ENCODE measurements at places on chromosomes 12 and 14. TPM values are rescaled to one million over a fixed set of nuclear protein-coding genes. Genes with fewer than 3 reads are reported as not detected.

- peaks cover 11% of the 10 kb centered on the region for H3K4me1 ChIP-seq
- H3K36me3 ChIP-seq, result no peaks in the 10 kb centered on the region
- H3K4me3 ChIP-seq, result no peak overlapping the region
- DNase-seq, result peak; percentile 73
- peaks cover 23% of the 10 kb centered on the region for H3K27me3 ChIP-seq
- no peak overlapping the region for H3K27ac ChIP-seq
Observed at GRCh38 chr12:2034633-2035430, 18.0 kb upstream of the CACNA1C start.

DNA sequence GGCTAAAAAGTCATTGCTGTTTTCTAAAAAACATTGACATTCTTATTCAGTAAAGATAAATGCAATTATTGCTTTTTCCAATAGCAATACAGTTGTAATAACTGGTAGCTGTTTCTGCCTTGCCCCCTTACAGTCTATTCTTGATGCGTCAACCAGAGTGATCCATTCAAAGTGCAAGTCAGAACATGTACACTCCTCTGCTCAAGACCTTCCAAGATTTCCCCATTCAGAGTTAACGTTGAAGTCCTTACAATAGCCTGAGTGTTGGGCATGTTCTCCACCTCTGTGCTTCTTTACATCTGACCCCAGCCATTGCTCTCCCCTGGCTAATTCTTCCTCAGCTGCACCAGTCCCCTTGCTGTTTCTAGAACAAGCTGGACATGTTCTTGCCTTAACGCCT is 24.3 kb downstream of the VRK1 start:
- no peaks in the 10 kb centered on the region for H3K36me3 ChIP-seq
- no peaks in the 10 kb centered on the region for H3K27me3 ChIP-seq
- H3K4me1 ChIP-seq, result peaks cover 8% of the 10 kb centered on the region
- no peak overlapping the region for H3K27ac ChIP-seq
- H3K4me3 ChIP-seq, result no peak overlapping the region
- no peak for DNase-seq

DNA sequence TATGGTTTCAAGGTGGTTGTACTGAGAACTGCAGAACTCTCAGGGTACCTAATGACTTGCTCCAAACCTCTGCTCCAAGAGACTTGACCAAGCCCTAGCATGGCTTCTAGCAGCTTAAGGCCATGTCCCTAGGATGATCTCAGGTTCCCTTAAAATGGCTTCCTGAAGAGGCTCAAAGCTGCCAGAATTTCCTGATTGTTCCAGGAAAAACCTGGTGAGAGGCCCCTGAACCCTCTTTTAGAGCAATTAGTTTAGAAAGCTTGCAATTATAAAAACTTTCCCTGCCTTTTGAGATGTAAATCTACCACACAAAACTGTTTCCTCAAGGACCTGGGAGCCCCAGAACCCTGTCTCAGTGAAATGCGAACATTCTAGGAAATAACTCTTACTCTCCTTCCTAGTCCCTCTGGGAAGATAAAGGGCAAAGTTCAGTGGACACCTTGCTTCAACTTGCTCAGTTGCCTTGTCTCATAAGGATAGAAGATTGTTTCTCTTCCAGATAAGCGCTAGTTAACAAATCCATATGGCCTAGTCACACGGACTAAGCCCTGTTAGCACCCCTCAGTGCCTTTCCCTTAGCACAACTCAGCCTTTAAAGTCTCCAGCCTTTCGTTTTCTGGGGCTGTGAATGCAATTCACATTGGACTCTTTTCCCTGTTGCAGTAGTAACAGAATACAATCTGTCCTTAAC is 2.5 kb downstream of the CMAS start:
- H3K4me3 ChIP-seq, result no peak overlapping the region
- H3K4me1 ChIP-seq, result peaks cover 10% of the 10 kb centered on the region
- no peaks in the 10 kb centered on the region for H3K27me3 ChIP-seq
- H3K36me3 ChIP-seq, result no peaks in the 10 kb centered on the region

DNA sequence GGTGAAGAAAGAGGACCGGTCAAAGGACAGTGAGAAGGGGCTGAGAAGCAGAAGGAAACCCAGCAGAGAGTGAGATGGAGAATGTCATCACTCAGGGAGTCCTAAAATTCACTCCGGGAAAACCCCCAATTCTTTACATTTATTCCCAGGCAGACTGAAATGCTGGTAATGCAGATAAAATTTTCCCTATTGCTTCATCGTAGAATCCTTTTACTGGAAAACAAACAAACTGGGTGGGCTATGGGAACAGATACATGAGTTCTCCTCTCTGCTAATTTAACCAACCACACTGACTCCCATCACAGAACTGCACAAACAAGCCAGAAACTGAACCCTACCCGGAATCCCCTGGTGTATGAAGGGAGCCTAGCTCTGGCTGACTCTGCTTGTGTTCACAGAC is 20.9 kb downstream of the HEBP1 start:
- H3K36me3 ChIP-seq, result peaks cover 94% of the 10 kb centered on the region
- no peak overlapping the region for H3K27ac ChIP-seq
- H3K4me3 ChIP-seq, result no peak overlapping the region
- H3K4me1 ChIP-seq, result no peaks in the 10 kb centered on the region
- H3K27me3 ChIP-seq, result no peaks in the 10 kb centered on the region

DNA sequence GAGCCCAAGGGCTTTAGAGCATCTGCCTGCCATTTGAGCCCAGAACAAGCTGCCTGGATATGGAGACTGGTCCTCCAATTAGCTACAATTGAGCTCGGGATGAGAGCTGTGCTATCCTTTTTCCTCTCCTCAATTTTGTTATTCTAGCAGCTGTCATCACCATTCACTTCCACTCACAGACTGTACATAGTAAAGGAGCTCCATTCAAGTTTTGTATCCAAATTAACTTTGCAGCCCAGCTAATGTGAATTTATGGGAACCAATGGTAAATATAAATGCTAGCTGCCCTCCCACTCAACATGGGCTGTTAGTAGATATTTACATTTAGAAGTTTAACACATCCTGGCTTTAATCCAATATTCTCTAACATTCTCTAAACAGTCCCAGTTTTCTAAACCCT is 44.6 kb downstream of the BMP4 start:
- no peak overlapping the region for H3K4me3 ChIP-seq
- no peaks in the 10 kb centered on the region for H3K4me1 ChIP-seq
- no peak for DNase-seq
- no peaks in the 10 kb centered on the region for H3K27me3 ChIP-seq

DNA sequence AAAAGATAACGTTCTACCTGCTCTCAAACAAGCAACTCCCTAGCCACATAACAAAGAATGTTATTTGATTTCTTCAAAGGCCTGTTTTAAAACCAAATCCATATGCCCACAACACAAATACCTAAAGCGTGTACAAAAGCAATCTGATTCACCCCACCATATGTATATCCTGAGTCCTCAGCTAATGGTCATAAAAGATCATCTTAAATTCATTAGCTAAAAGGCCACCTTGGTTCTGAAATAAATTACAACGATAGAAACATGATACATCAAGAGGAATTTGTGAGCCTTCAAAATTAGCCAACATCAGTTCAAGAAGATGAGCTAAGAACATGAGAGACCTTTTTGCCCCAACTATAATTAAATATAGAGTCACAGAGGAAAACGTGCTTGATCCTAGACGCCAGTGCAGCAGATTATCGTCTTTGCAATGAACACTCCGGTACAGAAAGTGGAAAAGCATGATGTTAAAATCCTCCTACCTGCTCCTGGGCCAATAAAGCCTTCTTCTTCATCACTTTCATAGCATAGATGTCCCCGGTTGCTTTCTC is 20.0 kb downstream of the CIT start:
- no peaks in the 10 kb centered on the region for H3K27me3 ChIP-seq
- no peak overlapping the region for H3K4me3 ChIP-seq
- no peak for DNase-seq
- no peak overlapping the region for H3K27ac ChIP-seq
- no peaks in the 10 kb centered on the region for H3K4me1 ChIP-seq

DNA sequence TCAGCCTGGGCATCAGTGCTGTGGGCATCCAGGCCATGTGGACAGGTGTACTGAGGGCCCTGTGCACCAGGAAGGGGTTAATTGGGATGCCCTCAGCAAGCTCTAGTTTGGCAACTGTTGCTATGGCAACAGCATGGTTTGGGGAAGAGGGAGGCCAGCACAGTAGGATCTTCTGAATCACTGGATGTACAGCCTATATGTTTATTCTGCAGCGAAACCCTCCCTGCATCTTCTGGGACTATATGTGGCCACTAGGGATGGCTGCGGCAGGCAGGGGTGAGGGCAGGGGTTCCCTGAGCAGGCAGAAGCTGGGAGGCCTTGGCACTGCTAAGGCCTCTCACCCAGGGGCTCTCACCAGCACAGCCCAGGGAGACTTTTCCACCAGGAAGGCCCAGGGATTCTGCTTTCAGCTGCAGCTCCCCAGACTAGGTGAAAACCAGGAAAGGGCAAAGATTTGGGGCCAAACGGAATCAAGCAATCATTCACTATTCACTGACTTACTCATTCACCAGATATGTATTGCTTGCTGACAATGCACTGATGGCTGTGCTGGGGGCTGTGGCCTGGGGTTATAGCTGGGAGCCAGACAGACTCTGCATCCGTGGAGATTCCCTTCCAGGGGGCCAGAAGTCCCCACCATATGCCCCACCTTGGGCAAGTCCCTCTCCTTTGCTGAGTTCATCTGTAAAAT is 42.8 kb downstream of the IRF2BPL start:
- H3K4me3 ChIP-seq, result no peak overlapping the region
- H3K27me3 ChIP-seq, result no peaks in the 10 kb centered on the region
- H3K4me1 ChIP-seq, result no peaks in the 10 kb centered on the region
- peak; percentile 30 for DNase-seq

GRCh38 chr12:8698132-8698851 is 501 bp downstream of the RIMKLB start:
- peaks cover 20% of the 10 kb centered on the region for H3K4me1 ChIP-seq
- H3K36me3 ChIP-seq, result no peaks in the 10 kb centered on the region

- no peak for DNase-seq
- H3K36me3 ChIP-seq, result no peaks in the 10 kb centered on the region
- H3K27me3 ChIP-seq, result no peaks in the 10 kb centered on the region
- no peaks in the 10 kb centered on the region for H3K4me1 ChIP-seq
- H3K27ac ChIP-seq, result no peak overlapping the region
- H3K4me3 ChIP-seq, result no peak overlapping the region
Observed at GRCh38 chr14:53472306-53472705, 319.2 kb upstream of the DDHD1 start.

GRCh38 chr14:102492531-102492910 is 17.1 kb downstream of the ANKRD9 start:
- no peaks in the 10 kb centered on the region for H3K27me3 ChIP-seq
- no peaks in the 10 kb centered on the region for H3K4me1 ChIP-seq
- no peak for DNase-seq
- no peak overlapping the region for H3K4me3 ChIP-seq
- H3K36me3 ChIP-seq, result peaks cover 11% of the 10 kb centered on the region

DNA sequence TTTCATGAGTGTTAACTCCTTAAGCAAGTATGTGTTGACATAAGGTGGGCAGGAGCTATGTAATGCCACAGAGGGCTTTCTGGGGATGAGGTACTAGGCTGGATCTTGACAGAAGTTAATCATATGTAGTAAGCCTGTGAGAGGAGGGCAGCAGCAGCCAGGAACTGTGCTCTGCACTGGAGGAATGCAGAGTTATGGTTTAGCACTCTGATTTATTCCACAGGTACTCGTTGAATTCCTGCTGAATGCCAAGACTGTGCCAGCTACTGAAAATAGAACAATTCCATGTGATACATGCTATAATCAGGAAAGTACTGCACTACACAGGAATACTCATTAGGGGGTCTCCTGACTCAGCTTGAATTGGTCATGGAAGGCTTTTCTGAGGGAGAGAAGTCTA is 58.7 kb downstream of the SUSD6 start:
- H3K36me3 ChIP-seq, result no peaks in the 10 kb centered on the region
- DNase-seq, result no peak
- peaks cover 51% of the 10 kb centered on the region for H3K4me1 ChIP-seq
- H3K4me3 ChIP-seq, result no peak overlapping the region
- no peaks in the 10 kb centered on the region for H3K27me3 ChIP-seq

DNA sequence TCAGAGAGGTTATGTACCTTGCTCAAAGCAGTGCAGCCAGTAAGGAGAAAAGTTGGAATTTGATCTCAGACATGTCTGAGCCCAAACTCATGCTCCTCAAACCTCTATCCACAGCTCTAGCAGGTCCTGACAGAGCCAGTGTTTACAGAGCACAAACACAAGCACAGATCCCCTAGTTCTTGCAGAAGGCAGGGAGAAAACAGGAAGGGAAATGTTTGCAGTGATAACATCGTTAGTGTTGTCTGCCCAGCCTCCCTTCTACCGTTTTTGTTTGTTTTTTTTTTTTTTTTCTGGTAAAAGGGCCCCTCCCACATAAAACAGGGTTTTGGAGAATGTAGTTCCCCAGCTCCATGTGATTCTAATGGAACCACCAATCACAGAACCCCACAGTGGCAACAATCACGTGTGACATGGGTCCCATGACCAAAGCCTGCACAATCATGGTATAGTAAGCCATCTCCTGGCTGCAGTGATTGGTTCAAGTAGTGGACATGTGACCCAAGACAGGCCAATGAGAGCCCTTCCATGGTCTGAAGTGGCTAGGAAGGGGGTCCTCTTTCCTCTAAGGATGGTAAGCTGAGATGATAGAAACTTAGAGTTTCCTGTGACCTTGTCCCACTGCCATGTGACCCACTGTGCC is 513.4 kb downstream of the MED13L start:
- H3K27me3 ChIP-seq, result no peaks in the 10 kb centered on the region
- H3K4me3 ChIP-seq, result no peak overlapping the region
- no peak for DNase-seq
- no peaks in the 10 kb centered on the region for H3K36me3 ChIP-seq
- no peak overlapping the region for H3K27ac ChIP-seq
- H3K4me1 ChIP-seq, result no peaks in the 10 kb centered on the region

GRCh38 chr12:121297435-121297991 is 1.0 kb upstream of the CAMKK2 start:
- peak; percentile 47 for DNase-seq
- H3K4me1 ChIP-seq, result peaks cover 72% of the 10 kb centered on the region
- H3K27me3 ChIP-seq, result no peaks in the 10 kb centered on the region
- H3K4me3 ChIP-seq, result peak overlapping the region; percentile 86
- H3K36me3 ChIP-seq, result no peaks in the 10 kb centered on the region

- H3K36me3 ChIP-seq, result no peaks in the 10 kb centered on the region
- H3K4me1 ChIP-seq, result no peaks in the 10 kb centered on the region
- peaks cover 63% of the 10 kb centered on the region for H3K27me3 ChIP-seq
- H3K27ac ChIP-seq, result no peak overlapping the region
Observed at GRCh38 chr14:79281244-79282152, 929.8 kb downstream of the DIO2 start.

DNA sequence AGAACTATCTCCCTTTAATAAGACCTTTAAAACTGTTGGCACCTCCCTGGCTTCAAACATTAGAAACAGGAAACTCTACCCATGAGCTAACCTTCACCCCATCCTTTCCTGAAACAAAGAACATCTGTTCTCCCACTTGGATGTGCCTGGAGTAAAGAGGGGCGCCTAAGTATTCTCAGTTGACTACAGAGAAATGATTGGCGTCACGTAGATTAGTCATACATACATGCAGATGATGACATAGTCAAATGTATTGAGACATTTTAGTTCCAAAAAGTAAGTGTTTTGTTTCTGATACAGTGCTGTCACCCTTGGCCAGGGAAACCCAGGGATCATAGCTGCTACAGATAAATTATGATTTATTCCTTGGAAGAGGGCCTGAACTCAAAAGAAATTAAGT is 260.0 kb upstream of the PLEKHG7 start:
- H3K27me3 ChIP-seq, result no peaks in the 10 kb centered on the region
- H3K27ac ChIP-seq, result peak overlapping the region; percentile 20
- peaks cover 24% of the 10 kb centered on the region for H3K4me1 ChIP-seq

GRCh38 chr14:101293605-101294004 is 267.7 kb upstream of the DIO3 start:
- no peak overlapping the region for H3K4me3 ChIP-seq
- no peak overlapping the region for H3K27ac ChIP-seq
- no peaks in the 10 kb centered on the region for H3K36me3 ChIP-seq
- H3K27me3 ChIP-seq, result no peaks in the 10 kb centered on the region
- no peak for DNase-seq

The OR6C2 gene
- polyA plus RNA-seq, result not detected

The TSHR gene
- not detected for polyA plus RNA-seq

The CRIP2 gene
- 2.1 TPM for polyA plus RNA-seq

The WBP11 gene
- 29.2 TPM for polyA plus RNA-seq

The BEGAIN gene
- 0.74 TPM for polyA plus RNA-seq
